Brain microvascular endothelial cell (primary cell): ENCODE measurements at places on chromosomes 7 and 10.

- no peak for DNase-seq
Measured at GRCh38 chr7:121639705-121640104, 233.3 kb upstream of the PTPRZ1 start.

DNA sequence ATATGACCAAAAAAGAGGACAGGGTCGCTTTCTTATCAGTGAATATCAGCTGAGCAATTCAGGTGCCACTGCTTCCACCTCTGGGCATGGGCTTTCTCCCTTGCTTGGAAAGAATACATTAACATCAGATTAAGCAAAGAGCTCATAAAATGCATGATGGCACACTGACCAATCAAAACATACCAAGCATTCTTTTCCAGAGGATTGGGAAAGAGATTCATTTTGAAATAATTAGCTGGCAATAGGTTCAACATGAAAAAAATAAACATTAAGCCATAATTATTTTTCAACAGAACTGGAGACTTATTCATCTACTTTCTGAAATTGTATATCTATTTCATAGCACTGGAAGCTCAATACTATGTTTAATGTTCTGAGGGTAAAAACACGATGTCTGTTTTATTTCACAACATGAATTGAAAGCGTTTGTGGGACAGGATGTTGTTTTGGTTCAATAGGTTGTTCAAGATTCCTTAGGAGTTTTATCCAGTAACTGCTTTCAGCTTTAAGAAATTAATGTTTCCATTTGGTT is 53.2 kb downstream of the TFAM start:
- DNase-seq, result peak; percentile 22

- no peak for DNase-seq
Measured at GRCh38 chr10:96450529-96451207, 63.1 kb downstream of the TLL2 start.

- peak; percentile 59 for DNase-seq
Measured at GRCh38 chr7:159026271-159027055, 118.2 kb downstream of the VIPR2 start.

- no peak for DNase-seq
Measured at GRCh38 chr10:124145109-124145870, 51.9 kb upstream of the CHST15 start.

- no peak for DNase-seq
Measured at GRCh38 chr10:43254881-43255633, 11.8 kb downstream of the RASGEF1A start.

DNA sequence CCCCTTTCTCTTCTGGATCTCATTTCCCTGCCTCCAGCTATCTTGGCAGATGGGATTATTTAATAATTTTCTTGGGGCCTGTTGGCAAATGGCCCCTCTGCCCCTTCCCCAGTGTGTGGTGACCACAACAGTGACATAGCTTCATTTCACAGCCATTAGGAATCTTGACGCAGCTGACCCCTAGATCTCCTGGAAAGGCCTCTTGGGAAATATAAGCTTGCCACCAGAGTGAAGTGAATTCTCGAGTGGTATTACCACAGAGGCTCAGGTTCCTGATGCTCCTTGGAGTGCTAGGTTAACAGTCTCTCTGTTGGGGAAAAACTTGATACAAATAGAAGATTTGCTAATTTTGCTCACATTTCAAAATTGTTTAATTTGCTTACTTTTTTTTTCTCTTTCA is 57.8 kb downstream of the AUTS2 start:
- no peak for DNase-seq

GRCh38 chr7:86931439-86931838 is 128.0 kb downstream of the ELAPOR2 start:
- DNase-seq, result no peak

DNA sequence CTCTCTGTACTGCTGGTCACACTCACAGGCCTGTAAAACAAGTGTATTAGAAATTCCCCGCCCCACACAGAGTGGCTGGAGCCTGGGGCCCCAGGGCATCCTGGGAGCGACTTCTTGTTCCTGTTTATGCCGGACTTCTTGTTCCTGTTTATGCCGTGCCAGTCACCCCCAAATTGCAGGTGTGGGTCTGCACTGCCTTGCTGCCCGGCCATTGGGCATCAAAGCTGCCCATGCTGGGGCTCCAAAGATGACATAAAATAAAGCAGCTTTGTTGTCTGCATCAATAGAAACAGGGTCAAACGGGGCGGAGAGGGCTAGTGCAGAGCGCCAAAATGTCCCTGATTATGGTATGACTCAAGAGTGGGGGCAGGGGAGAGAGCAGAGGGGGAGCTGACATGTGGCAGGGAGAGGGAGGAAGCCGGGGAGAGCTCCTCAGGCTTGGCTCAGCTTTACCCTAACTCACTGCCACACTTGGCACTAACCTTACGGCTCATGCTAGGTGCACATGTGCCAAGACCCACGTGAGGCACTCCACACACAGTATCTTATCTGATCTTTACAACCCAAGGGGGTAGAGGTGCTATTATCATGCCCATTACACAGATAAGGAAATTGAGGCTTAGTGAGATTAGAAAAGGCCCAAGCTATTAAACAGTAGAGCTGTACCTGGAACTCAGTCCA is 98.4 kb downstream of the PIP4K2A start:
- no peak for DNase-seq

- peak; percentile 6 for DNase-seq
Measured at GRCh38 chr7:39085590-39086049, 107.9 kb downstream of the POU6F2 start.

DNA sequence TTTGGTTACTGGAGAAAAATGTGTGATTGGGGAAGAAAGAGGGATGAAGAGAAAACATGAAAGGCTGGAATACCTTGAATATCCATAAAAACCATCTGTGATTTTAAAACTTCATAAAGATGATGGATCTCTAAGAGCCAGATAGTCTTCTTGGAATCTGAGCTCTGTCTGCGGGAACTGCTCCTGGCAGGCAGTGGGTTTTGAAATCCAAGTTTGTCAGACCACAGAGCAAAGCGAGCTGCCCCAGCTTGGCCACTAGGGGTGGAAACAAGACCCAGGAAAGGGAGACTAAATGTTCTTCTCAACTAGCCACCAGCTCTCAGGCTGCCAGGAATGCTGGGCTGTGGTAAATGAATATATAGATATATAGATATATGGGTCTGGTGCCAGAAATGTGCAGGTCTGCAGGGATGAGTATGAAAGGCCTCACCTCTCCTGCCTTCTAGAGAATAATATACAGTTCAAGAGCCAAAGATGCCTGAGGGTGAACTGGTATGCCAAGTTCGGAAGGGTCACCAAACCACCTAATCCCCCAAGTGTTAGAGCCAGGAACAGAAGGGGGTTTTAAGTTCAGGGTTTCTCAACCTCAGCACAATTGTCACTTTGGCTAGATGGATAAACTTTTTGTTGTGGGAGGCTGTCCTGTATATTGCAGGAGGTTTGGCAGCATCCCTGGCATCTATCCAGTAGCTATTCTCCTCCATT is 208.8 kb downstream of the KCNMA1 start:
- DNase-seq, result peak; percentile 61

DNA sequence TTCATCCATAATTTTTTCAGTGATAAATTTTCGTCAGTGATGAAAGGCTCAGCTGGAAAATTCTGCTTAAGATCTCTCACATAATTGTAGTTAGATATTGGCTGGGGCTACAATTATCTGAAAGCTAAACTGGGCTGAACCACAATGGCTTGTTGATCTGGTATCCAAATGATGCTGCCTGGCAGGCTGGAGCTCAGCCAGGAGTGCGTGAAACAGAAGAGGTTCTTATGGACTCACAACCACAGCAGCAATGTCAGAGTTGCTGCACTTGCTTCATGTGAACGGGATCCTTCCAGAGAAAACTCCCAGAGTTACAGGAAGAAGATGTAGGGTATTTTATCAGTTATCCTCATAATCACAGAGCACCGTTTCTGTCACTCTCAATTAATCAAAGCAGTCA is 533.2 kb upstream of the POM121L12 start:
- no peak for DNase-seq

DNA sequence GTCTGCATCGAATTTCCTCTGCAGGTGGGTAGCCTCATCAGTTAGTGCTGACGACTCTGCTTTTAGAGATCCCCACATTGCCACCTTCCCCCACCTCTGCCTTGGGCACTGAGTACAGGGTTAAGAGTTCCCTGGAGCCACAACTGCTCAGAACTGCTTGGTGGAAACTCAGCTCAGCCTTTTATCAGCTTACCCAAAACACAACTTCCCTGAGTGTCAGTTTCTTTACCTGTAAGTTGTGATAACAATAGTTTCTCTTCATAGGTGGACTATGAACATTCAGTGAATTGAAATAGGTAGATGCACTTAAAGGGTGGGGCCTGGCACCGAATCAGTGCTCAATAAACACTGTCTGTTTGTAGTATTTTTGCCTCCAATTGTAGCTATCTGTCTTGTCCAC is 11.3 kb downstream of the ASB13 start:
- no peak for DNase-seq

- DNase-seq, result no peak
Measured at GRCh38 chr7:2202901-2203765, 29.6 kb downstream of the MAD1L1 start.

GRCh38 chr7:73811760-73812168 is 19.0 kb upstream of the CLDN4 start:
- peak; percentile 43 for DNase-seq

GRCh38 chr10:98611436-98611835 is 164.7 kb upstream of the HPS1 start:
- no peak for DNase-seq

- no peak for DNase-seq
Measured at GRCh38 chr7:39898867-39899266, 51.2 kb upstream of the CDK13 start.

GRCh38 chr10:49379596-49380410 is 16.1 kb downstream of the DRGX start:
- no peak for DNase-seq

DNA sequence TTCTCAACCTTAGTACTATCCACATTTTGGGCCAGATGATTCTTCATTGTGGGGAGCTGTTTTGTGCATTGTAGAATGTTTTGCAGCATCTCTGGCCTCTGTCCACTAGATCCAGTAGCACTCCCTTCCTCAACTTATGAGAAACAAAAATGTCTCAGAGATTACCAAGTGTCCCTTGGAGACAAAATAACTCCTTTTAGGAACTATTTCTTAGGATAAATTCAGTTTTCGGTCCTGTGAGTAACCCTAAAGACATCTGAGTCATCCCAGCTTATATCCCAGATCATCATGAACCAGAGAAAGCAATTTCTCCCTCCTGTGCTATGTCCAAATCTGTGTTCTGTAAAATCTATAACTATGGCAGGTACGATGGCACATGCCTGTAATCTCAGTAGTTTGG is 266.6 kb upstream of the PHYHIPL start:
- no peak for DNase-seq

DNA sequence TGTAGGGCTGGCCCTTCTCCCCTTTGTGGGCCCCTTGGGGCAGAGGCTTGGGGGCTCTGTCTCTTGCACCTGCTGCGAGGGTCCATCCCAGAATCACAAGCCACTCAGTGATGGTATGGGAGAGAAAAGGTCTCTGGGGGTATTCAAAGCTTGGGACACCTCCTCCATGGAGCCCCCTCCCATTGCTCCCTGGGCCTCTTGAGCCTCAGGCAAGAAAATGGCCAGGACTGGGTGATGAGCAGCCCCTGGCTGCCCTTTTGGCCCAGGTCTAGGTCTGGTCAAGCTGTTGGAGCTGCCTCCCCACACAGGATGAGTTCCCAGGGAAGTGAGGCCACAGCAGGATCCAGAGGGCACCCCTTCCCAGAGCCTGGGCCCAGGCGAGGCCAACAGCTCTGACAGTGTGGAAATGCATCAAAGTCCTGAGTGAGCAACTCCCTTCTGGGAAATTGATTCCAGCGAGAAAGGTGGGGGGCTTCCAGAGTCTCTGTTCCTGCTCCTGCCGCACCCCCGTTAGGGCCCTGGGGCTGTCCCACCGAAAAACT is 3.4 kb upstream of the MYL7 start:
- no peak for DNase-seq

DNA sequence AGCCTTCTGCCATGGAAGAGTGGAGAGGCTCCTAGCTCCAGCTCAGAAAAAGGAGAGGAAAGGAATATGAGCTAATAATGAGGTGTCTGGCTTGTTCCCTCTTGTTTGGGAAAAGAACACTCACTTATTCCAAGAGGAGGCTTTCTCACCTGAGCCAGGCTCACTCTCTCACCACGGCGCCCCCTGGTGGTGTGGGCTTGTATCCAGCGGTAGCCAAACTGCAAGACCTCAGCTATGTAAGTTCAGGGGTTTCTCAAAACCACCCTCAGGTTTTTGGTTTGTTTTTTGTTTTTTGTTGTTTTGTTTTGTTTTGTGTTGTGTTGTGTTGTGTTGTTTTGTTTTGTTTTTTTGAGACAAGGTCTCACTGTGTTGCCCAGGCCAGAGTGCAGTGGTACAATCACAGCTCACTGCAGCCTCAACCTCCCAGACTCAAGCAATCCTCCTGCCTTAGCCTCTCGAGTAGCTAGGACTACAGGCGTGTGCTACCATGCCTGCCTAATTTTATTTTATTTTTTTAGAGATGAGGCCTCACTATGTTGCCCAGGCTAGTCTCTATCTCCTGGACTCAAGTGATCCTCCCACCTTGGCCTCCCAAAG is 124.0 kb downstream of the TMEM130 start:
- DNase-seq, result peak; percentile 23

DNA sequence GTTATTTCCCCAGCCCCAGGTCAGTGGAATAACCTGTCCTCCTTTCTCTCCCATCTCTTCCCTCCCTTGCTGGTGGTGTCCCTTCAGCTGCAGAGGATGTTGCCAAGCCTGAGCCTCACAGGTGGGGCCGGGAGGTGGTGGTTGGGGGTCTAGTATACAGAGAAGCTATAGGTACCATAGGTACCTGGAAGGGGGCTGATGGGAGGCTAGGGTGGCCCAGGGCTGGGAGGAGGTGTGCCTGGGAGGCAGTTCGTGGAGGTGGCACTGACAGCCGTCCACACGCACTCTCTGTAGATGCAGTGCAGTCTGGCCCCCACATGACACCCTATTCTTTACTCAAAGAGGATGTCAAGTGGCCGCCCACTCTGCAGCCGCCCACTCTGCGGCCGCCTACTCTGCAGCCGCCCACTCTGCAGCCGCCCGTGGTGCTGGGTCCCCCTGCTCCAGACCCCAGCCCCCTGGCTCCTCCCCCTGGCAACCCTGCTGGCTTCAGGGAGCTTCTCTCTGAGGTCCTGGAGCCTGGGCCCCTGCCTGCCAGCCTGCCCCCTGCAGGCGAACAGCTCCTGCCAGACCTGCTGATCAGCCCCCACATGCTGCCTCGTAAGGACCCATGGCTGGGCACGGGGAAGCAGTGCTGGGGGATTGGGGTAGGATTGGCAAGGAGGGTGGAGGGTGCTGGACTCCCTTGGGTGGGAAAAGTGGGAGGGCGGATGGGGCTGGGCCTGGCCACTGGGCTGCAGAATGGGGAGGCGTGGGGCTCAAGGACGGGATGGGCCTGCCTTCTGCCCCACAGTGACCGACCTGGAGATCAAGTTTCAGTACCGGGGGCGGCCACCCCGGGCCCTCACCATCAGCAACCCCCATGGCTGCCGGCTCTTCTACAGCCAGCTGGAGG is 9.5 kb downstream of the IRF5 start:
- DNase-seq, result no peak

DNA sequence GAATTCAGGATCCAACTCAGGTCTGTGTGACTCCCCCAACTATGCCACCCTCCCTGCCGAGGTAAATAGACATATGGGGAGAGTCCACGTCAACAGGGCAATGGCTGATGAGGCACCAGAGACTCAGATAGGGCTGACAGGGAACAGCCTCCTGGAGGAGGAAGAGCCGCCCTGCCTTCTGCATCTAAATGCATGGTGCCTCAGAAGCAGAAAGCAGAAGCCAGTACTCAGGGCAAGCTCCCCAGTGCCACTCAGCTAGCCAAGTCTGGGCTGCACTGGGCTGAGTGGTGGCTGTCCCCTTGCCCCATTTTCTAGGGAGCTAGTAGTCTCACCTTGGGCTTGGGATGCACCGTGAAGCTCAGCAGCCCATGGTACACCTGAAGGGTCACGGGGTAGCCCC is 11.0 kb downstream of the RRP12 start:
- no peak for DNase-seq

GRCh38 chr7:27464970-27465369 is 197.7 kb downstream of the HIBADH start:
- no peak for DNase-seq
